ENCODE measurements at places on chromosomes 2 and 18.

DNA sequence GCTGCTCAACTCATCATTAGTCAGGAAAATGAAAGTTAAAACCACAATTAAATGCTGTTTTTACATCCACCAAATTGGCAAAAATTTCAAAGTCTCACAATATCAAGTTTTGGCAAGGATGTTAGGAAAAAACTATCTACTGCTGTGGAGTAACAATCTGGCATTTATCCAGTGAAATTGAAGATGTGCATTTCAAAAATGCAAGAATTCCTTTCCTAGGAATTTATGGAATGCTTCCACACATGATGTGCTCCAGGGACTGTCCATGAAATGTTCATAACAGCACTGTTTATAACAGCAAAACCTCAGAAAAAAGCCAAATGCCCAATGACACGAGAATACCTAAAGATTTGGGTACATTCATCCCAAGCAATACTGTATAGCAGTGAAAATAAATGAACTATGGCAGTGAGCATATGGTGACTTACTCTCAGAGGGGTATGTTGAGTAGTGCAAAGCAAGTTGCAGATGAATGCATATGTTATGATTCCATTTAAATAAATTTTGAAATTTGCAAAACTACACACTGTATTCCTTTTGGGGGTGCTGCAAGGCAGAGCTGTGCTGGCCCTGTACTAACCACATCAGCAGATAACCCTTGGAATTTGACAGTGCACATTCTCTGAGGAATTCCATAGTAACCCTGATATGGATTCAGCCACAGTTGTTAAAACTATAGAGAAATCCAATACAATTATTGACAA is 41.3 kb upstream of the GYPC start:
- no peak for DNase-seq

DNA sequence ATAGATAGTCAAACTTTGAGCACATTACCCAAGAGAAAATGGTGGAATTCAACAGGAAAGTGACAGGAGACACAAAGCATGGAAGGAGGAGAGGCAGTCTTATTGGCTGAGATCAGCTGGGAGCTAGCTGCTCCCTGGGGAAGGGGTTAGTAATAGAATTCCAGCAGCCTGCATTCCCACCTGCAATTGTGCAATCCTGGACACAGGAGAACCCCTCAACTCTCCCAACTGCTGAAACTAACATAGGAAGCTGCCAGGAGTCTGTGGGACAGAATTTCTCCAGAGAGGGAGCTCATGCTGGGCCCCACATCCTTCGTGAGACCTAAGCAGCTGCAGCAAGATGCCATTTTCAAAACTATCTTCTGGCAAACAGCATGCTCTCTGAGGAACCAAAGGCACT is 69.8 kb upstream of the ACVR1C start:
- DNase-seq: no peak

GRCh38 chr2:96967961-96968360 is 18.4 kb downstream of the FAM178B start:
- no peak for DNase-seq

GRCh38 chr2:71759060-71759459 is 305.7 kb downstream of the DYSF start:
- no peak for DNase-seq

DNA sequence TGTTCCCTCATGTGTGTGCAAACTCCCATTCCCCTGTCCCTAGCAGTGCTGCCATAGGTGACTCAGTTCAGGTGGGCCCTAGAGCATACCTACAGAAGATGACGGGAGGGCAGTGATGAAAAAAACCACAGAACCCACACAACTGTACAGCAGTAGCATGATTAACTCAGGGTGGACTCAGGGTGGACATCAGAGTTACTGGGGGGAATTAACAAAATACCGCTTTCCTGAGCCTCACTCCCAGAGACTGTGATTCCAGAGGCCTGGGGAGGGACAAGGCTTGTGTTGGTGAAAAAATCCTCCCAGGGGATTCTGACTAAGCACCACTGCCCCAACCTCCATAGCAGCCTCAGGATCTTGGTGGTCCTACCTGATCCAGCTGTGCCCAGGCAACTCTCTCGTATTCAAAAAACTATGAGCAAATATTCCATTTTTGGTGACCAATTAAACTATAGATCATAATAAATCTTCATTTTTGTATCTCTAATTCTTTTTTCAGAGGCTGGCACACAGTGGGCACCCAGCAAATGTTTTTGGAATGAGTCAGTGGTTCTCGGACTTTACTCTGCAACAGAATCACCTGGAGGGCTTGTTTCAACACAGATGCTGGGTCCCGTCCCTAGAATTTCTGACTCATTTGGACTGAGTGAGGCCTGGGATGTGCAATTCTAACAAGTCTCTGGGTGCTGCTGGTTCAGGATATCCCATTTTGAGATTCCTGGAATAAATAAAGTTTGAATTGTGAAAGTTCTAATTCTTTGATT is 84.1 kb upstream of the NABP1 start:
- no peak for DNase-seq

DNA sequence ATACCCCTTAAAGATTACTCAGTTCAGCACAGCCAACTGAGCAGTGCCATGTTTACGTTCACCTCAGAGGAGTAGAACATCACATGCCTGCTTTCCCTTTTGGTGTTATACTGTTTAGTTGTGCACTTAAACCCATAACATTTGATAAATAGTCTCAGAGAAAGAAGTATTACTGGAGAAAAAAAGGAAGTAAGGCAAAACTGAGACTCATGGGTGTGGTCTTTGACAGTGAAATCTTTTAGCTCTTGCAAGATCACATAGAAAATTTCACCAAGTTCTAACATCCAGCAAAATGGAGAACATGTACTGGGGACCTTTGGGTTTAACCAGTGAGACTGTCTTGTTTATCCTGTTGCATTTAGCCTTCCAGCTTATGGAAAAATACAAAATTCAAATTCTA is 5.6 kb downstream of the TANK start:
- no peak for DNase-seq

DNA sequence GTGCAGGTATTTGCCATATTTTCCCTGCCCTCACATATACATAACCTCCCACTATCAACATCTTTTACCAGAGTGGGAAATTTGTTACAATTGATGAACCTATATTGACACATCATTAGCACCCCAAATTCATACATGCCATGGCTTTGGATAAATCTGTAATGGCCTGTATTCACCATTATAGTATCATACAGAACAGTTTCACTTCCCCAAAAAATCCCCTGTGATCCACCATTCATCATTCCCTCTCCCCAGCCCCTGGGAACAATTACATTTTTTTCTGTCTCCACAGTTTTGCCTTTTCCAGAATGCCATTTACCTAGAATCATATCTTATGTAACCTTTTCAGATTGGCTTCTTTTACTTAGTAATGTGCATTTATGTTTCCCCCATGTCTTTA is 494.5 kb downstream of the RNF144A start:
- no peak for DNase-seq

- no peak for DNase-seq
Measured at GRCh38 chr18:57333940-57334339, 18.4 kb upstream of the ST8SIA3 start.

DNA sequence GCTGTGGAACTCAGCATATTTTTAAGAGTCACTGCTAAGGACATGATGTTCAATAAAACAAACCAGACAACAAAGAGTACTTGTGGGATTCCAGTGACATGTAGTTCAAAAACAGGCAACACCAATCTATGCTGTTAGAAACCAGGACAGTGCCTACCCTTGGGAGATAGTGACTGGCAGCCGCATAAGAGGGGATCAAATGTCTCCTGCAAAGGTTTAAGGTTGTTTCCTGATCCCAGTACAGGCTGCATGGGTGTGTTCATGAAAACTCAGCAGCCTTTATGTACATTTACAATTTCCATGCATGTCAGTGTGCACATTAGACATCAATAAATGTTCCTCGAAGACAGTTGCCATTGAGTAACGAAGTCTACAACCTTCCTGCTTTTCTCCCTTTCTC is 183.8 kb downstream of the PID1 start:
- no peak for DNase-seq

- DNase-seq: no peak
Measured at GRCh38 chr2:124877141-124877577, 852.1 kb downstream of the CNTNAP5 start.

DNA sequence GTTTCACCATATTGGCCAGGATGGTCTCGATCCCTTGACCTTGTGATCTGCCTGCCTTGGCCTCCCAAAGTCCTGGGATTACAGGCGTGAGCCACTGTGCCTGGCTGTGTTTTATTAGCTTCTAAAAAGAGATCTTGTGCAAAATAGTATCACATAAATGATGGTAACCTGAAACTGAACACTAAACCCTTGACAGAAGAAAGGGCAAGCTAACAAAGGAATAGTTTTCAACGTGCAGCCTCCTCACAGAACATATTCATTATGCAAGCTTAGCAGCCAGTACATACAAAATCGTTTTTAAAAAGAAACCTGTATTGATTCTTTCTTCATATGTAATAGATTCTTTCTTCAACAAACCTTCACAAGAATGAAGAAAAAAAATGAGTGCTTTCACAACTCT is 20.6 kb downstream of the CHN1 start:
- DNase-seq: no peak

- DNase-seq: no peak
Measured at GRCh38 chr18:68466672-68467071, 248.2 kb downstream of the TMX3 start.

- peak; percentile 74 for DNase-seq
Measured at GRCh38 chr2:84938194-84938879, 32.6 kb upstream of the KCMF1 start.

- no peak for DNase-seq
Measured at GRCh38 chr18:49967636-49968313, 154.4 kb upstream of the ACAA2 start.

GRCh38 chr2:118048401-118048800 is 34.5 kb upstream of the CCDC93 start:
- no peak for DNase-seq

GRCh38 chr2:241925277-241925676 is 55.7 kb downstream of the RTP5 start:
- DNase-seq: no peak

GRCh38 chr2:220227266-220227920 is 600.0 kb downstream of the SLC4A3 start:
- no peak for DNase-seq

GRCh38 chr2:181231151-181231550 is 226.0 kb upstream of the ITGA4 start:
- peak; percentile 8 for DNase-seq

DNA sequence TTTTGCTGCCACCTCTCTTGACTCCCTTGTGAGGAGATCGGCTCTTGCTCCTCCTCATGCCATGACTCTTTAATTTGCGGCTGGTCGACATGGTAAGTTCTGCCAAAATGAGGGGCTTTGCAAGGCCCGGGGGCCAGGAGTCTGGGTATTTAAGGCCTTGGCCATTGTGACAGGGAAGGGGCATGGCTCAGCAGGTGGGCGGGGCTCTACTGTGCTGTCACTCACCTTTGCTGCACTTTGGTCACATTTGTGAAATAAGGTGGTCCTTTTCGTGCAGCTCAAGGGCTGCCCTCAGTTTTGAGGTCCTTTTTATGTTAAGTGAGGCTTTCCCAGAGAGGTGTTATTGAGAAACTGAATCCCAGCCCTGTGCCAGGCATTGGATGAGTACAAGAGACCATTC is at the start of gene TNP1:
TSS of gene TNP1 (minus strand) at position 121 of the 400 bp plus-strand sequence. CDS start at position 91, 30 bp downstream.
- DNase-seq: no peak

DNA sequence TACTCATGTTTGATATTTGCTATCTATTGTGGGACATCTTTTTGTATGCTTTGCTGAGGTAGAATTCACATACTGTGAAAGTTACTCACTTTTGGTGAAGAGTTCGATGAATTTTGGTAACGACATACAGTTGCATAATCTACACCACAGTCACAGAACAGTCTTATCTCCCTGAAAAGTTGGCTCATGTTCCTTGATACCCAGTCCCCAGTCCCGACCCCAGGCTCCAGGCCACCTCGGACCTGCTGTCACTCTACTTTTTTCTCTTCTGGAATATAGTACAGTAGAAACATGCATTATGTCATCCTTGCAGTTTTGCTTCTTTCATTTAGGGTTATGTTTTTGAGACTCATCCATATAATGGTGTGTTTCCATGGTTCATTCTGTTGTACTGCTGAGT is 191.7 kb downstream of the FAM210A start:
- DNase-seq: no peak

- no peak for DNase-seq
Measured at GRCh38 chr2:26704441-26704977, 12.0 kb downstream of the KCNK3 start.

DNA sequence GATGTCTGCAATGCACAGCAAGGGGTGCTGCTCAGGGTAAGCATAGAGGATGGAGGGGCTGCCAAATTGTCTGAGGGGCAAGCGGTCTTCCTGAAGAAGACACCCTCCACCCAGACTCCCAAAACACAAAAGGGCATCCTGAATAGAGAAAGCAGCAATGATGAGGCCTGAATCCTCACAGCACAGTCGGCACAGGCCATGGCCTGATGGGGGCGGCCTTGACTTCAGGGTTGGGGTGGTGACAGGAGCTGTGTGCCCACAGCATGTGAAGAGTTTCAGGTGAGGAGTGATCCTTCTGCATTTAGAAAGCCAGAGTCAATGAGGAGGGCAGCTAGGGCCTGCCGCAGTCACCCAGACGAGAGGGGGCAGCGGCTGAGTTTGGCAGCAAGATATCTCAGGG is 159.4 kb downstream of the GALNT14 start:
- DNase-seq: no peak

GRCh38 chr2:151097895-151098294 is 163.8 kb downstream of the RBM43 start:
- DNase-seq: no peak

GRCh38 chr18:63143330-63143771 is 176.2 kb downstream of the BCL2 start:
- DNase-seq: no peak

DNA sequence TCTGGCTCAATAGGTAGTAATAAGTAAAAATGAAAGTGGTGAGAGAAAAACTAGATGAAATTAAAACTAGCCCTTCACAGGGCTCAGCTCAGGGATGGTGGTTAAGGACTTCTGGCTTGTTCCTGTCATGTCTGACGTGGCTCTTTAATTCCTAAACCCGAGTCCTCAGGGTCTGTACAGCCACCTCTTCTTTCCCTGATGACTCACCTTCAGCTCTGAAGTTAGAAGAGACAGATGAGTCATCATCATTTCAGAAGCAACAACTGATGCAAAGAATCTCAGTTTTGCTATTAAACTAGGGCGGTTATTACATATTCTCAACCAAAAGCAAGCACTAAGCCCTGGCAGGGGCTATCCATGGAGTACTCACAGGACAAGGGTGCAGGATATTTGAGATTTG is 24.0 kb upstream of the ITGB6 start:
- DNase-seq: peak; percentile 32

All from activated CD4-positive, alpha-beta T cell treated with anti-CD3 and anti-CD28 coated beads for 48 hours (primary cell).